ENCODE measurements at places on chromosomes 2 and 18. TPM values are rescaled to one million over a fixed set of nuclear protein-coding genes. Genes with fewer than 3 reads are reported as not detected.
A peak's percentile ranks its signal among the peaks of the same experiment; 100 is the strongest.

GRCh38 chr2:32732120-32732519 lies 104.3 kb downstream of the TTC27 start:
- no peak for DNase-seq

The PLEK gene
- 1.5 TPM for polyA plus RNA-seq

DNA sequence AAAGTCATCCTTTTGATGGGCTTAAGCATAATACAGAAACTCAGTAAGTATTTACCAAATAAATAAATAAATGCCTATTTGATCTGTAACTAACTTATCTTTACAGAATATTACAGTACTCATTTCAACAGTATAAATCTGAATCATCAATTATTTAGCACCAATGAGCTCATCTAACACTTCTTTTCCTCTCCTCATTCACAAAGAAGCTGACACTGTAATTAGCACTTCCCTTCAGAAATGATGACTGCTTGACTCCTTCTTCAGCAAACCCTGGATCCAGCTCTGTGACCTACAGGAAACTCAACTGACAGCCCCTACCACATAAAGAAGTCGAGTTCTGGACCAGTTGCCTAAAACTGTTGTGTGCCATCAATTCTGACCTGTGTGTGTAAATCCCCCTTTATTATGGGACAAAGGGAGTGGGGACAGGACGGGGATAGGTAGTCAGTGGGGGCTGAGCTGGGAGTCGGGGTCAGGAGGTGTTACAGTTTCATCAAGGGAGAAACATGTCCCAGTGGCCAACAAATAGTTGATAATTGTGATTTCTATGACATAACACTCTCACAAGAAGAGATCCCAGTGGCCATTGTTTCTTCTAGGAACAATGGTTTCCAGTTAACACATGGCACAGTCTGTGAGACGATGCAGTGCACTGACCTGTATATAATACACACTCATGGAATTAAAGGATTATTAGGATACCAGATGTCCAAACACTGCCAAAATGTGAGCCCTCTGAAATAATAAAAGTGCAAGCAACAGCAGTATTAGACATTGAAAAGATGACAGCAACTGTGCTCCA lies 68.7 kb downstream of the STK39 start:
- DNase-seq: no peak

The IL1RL1 gene
- 36.6 TPM for polyA plus RNA-seq

- DNase-seq: no peak
Observed at GRCh38 chr18:46429649-46430224, 227.3 kb downstream of the LOXHD1 start.

GRCh38 chr2:153488072-153488471 lies 9.5 kb upstream of the RPRM start:
- no peak for DNase-seq

GRCh38 chr2:53129851-53130250 lies 637.8 kb upstream of the CHAC2 start:
- no peak for DNase-seq

DNA sequence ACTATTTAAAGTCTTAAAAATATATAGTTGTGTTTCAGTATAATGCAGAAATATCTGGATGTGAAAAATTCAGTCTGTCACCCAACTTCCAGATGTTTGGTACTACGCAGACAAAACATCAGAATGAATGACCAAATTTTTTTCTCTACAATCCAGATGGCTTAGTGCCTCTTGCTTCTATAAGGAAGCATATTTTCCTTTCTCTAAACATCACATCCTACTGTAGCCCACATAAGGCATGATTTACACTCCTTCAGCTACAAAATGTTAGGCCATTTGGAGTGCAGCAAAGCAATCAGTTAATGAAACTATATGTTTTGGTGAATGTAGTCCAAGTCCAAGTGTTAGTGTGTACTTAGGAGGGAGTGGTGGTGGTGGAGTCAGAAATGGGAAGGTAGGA lies 162.9 kb upstream of the SIX2 start:
- DNase-seq: no peak

- no peak for DNase-seq
Observed at GRCh38 chr2:4862031-4862430, 830.2 kb upstream of the SOX11 start.

- DNase-seq: peak; percentile 40
Observed at GRCh38 chr2:152594022-152594766, 123.1 kb downstream of the PRPF40A start.

GRCh38 chr2:177262092-177262491 lies 2.4 kb downstream of the NFE2L2 start:
- DNase-seq: no peak

The PAX8 gene
- polyA plus RNA-seq: not detected

The LIMS3 gene
- 2.7 TPM for polyA plus RNA-seq

GRCh38 chr2:219128396-219128795 lies 32.2 kb downstream of the NHEJ1 start:
- no peak for DNase-seq

- no peak for DNase-seq
Observed at GRCh38 chr18:32287249-32287648, 97.4 kb downstream of the MEP1B start.

DNA sequence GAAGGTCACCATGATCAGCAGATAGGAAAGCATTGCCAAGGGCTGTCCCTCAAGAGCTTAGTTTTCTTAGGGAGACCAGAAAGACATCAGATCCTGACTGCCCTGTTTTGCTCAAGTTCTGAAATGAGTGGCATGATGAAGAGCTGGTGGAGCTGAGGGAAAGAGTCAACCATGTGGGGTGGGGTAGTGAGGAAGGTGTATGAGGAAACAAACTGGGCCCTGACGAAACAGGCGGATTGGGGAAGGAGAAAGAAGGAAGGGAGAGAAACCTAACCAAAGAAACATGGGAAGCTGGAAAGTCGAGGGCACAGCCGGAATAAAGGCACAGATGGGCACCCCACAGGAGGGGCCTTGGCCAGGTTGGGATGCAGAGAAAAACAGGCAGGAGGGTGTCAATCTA lies 8.0 kb downstream of the TGOLN2 start:
- DNase-seq: no peak

The CNGA3 gene
- not detected for polyA plus RNA-seq

- DNase-seq: no peak
Observed at GRCh38 chr18:78719821-78720220, 259.8 kb upstream of the SALL3 start.

The CHAC2 gene
- polyA plus RNA-seq: 10.1 TPM

- no peak for DNase-seq
Observed at GRCh38 chr2:48356701-48357325, 173.1 kb upstream of the STON1 start.

The ASB18 gene
- polyA plus RNA-seq: 6.7 TPM

The LANCL1 gene
- 26.0 TPM for polyA plus RNA-seq

The NCL gene
- polyA plus RNA-seq: 281 TPM

The AGXT gene
- polyA plus RNA-seq: 0.06 TPM

The AKAIN1 gene
- not detected for polyA plus RNA-seq

GRCh38 chr2:158184556-158185343 lies 83.1 kb downstream of the UPP2 start:
- no peak for DNase-seq

The IL36A gene
- polyA plus RNA-seq: not detected

GRCh38 chr2:43441195-43441594 lies 154.6 kb downstream of the THADA start:
- no peak for DNase-seq

GRCh38 chr2:205566606-205567168 lies 115.6 kb upstream of the NRP2 start:
- no peak for DNase-seq

DNA sequence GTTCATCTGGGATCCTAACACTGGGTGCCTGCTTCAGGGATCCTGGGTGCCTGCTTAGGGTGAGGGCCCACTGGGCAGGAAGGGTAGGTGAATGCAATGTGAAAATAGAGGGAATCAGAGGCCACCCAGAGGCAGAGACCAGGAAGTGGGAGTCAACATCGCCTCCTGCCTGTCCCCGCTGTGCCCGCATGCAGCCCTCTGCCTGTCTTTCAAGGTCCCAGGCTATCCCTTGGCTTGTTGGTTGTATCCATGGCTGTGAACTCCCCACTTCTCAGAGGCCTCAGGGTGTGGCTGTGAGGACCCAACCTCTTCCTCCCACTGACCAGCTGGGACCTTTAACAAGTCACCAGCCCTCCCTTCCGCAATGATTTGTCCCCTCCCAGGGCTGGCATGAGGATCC lies 26.5 kb downstream of the PSD4 start:
- no peak for DNase-seq

- peak; percentile 77 for DNase-seq
Observed at GRCh38 chr2:204145263-204145751, 208.7 kb downstream of the ICOS start.

DNA sequence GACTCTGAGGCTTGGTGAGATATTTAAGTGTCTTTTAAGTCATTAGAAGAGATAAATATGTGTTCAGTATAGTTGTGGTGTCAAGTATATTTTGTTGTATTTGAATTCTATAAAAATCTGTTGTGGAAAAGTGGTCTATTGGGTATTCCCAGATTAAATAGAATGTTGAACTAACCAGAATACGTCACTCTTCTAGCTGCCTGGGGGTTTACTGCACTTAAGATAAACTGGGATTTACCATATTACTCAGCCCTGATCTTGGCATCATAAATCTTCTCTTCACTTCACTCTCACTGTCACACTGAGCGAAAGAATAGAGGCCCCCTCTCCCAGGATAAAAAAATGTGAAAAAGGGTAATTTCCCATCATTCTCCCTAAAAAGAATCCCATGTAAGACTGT lies 129.8 kb downstream of the BCL2 start:
- no peak for DNase-seq

DNA sequence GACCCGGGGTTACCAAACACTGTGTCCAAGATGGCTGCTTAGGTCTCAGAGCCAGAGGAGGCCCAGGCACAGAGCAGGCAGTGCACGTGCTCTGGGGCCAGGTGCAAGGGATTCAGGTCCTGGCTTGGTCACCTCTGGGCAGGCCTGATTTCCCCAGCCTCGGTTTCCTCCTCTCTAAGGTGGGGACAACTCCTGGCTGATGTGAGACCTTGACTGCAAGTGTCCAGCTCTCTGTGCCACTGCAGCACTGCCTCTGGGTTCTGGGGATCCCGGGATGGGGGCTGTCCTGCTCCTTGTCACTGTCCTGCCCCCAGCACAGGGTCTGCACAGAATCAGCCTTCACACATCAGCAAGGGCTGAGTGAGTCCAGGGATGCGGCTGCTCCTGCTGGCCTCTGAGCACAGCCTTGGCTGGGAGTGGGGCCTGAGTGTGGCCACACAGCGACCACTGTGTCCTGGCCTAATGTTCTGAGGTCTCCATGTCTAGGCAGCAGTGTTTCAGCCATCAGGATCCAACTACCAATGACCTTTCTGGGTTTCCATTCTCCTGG lies 170.2 kb upstream of the HDAC4 start:
- DNase-seq: no peak

- no peak for DNase-seq
Observed at GRCh38 chr18:6752202-6752860, 22.8 kb downstream of the ARHGAP28 start.

The ALPP gene
- not detected for polyA plus RNA-seq

The EML6 gene
- 0.91 TPM for polyA plus RNA-seq

The CXCR2 gene
- polyA plus RNA-seq: 0.11 TPM

DNA sequence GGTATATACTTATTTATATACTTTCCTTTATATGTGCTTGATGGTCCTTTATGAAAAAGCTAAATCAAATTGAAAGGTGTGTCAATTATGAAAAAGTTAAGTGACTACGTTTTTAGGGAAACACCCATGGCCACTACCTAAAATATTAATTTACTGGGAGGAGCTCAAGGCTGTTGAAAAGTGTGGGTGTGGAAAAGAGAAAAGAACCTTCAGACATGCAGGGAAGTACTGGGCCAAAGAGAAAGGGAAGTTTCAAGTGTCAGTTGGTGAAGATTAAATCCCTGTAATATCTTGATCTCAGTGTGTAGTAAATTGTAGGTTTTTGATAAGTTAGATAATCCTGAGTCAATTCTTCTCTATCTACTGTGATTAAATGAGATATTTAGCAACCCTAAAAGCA lies 6.2 kb upstream of the GKN1 start:
- no peak for DNase-seq

The REEP1 gene
- 36.1 TPM for polyA plus RNA-seq

DNA sequence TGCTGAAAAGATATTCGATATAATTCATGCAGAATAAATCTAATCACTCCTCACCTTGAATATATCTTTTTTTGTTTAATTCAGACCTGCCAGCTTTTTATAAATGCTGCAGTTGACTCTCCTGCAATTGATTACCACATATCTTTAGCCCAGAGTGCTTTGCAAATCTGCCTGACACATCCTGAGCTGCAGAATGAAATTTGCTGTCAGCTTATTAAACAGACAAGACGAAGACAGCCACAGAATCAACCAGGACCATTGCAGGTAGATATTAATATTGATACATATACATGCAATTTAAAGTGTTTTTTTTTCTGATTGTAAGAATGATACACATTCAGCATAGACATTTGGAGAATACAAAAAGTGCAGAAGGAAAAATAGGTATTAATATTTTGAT lies 35.6 kb upstream of the DYNC2LI1 start:
- no peak for DNase-seq

The ALLC gene
- not detected for polyA plus RNA-seq

- no peak for DNase-seq
Observed at GRCh38 chr18:78814766-78815165, 164.9 kb upstream of the SALL3 start.

DNA sequence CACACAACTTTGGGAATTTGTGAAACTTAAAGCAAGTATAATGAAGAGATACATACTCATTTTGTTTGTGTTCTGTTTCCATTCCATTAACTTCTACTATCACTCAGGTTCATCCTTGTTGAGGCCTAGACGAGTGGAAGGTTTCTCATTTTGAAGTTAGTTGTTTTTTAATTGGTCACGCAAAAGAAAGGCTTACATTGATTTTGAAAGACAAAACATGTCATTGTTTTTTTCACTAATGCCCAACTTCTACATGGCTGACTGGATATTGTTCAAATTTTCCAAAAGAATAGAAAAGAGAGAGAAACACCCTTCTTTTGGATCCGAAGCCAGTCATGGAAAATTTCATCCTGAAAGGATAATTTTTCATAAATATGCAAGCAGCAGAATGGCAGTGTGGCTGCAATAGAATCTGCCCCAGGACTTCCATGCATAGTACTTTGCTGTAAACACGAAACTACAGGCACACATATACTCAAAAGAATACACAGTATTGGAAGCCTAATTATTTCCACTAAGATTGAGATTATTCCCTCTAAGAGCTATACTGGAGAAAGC lies 27.4 kb downstream of the PRKCE start:
- no peak for DNase-seq

The REG1B gene
- polyA plus RNA-seq: 0.69 TPM

DNA sequence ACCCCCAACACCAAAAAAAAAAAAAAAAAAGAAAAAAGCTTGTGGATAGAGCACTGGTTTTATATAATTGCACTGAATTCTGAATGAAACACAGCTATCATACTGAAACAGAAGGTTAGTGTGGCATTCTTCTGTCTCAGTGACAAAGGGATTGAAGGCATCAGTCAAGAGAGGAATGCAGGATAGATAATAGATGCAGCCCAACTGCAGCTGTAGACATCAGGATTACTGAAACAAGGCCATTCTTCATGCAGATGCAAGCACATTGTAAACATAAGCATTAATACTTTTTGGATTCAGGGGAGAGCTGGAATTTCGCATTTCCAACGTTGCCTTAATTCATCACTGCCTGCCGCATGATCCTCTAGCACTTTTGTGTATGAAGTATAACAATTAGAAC lies 897.4 kb upstream of the KLHL29 start:
- DNase-seq: no peak

The KIAA2012 gene
- not detected for polyA plus RNA-seq

GRCh38 chr2:222159221-222159620 lies 139.6 kb downstream of the PAX3 start:
- no peak for DNase-seq
